ENCODE measurements at places on chromosomes 1 and 21. TPM values are rescaled to one million over a fixed set of nuclear protein-coding genes. Genes with fewer than 3 reads are reported as not detected.

Gene SYPL2
- total RNA-seq, result 1.5 TPM

Gene FAM43B
- not detected for total RNA-seq

Gene NME7
- 23.6 TPM for total RNA-seq

Gene NPHS2
- total RNA-seq, result not detected

Gene XCL1
- not detected for total RNA-seq

Gene DCDC2B
- not detected for total RNA-seq

Gene SELE
- 11.5 TPM for total RNA-seq

Gene ZNF697
- total RNA-seq, result 3.7 TPM

Gene ADAM30
- not detected for total RNA-seq

Gene GJB3
- 24.6 TPM for total RNA-seq

Gene VANGL2
- 11.0 TPM for total RNA-seq

Gene KDM5B
- 99.4 TPM for total RNA-seq

Gene SAMD13
- total RNA-seq, result not detected

Gene FAM72B
- total RNA-seq, result 1.7 TPM

Gene CYP4Z1
- 1.2 TPM for total RNA-seq

Gene TMEM125
- 1.2 TPM for total RNA-seq

Gene CCDC27
- total RNA-seq, result not detected

Gene ADAMTSL4
- 64.6 TPM for total RNA-seq

Gene SMPDL3B
- total RNA-seq, result 2.0 TPM

Gene CLDN14
- not detected for total RNA-seq

Gene SPATA1
- total RNA-seq, result 0.25 TPM

Gene PRAMEF25
- not detected for total RNA-seq

Gene PDZK1
- 0.49 TPM for total RNA-seq

Gene KANK4
- 1.2 TPM for total RNA-seq

Gene DNASE2B
- total RNA-seq, result not detected

Gene TP53BP2
- total RNA-seq, result 31.9 TPM

Gene CSMD2
- 0.25 TPM for total RNA-seq

Gene RHEX
- total RNA-seq, result 1.7 TPM

Gene F13B
- total RNA-seq, result not detected

Gene SAMD11
- 33.9 TPM for total RNA-seq

Gene C1orf53
- total RNA-seq, result 6.4 TPM

Gene OLFML2B
- total RNA-seq, result 12.8 TPM
